Smooth muscle cell of the pulmonary artery (primary cell): ENCODE measurements at places on chromosomes 6 and 20. TPM values are rescaled to one million over a fixed set of nuclear protein-coding genes. Genes with fewer than 3 reads are reported as not detected.

Gene STMND1
- total RNA-seq: not detected in 2 replicates

Gene ME1
- total RNA-seq: 32.6 and 34.5 TPM in 2 replicates

Gene PLG
- total RNA-seq: not detected in 2 replicates

Gene TFAP2D
- 0.46 TPM in 1 of 2 replicates, not detected in the other for total RNA-seq

Gene CST3
- 425 and 515 TPM in 2 replicates for total RNA-seq

Gene TRERF1
- 5.4 and 6.2 TPM in 2 replicates for total RNA-seq

Gene STX11
- total RNA-seq: 0.85 and 1.6 TPM in 2 replicates

Gene ASIP
- not detected in 2 replicates for total RNA-seq

Gene EDN1
- 23.8 and 24.9 TPM in 2 replicates for total RNA-seq
